ENCODE measurements at places on chromosomes 7 and 10.
A peak's percentile ranks its signal among the peaks of the same experiment; 100 is the strongest.

GRCh38 chr7:8684426-8684825 is 251.0 kb downstream of the NXPH1 start:
- no peak for DNase-seq

- no peak for DNase-seq
These were observed 90.5 kb downstream of the PLXNA4 start for GRCh38 chr7:132485600-132486273.

GRCh38 chr10:5531558-5532306 is 7.0 kb downstream of the CALML3 start:
- peak; percentile 20 for DNase-seq

DNA sequence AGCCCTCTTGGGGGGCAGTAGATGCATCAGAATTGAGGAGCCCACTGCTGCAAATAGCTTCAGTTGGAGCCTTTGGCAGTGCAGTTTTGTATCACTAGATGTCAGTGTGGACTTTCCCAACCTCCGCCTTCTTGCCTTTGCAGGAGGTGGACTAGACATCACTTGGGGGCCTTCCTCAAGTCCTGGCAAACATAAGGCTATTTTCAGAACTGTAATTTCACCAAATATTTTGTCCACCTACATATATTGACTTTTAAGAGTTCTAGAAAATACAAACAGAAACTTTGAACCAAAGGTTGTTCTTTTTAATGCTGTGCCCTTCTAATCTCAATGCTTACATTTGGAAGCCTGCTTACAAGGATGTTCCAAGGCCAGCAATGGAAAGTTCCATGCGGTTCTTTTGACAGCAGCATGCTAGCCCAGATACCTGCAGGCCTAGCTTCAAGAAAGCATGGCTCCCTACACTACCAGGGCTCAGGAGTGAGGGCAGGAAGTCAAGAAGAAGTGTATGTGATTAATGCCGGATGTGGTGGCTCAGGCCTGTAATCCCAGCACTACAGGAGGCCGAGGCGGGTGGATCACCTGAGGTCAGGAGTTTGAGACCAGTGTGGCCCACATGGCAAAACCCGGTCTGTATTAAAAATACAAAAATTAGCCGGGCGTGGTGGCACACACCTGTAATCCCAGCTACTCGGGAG is 8.0 kb upstream of the ZNRF2 start:
- peak; percentile 71 for DNase-seq
